Psoas muscle (tissue), 8 donors: ENCODE measurements at places on chromosomes 16 and 17. TPM values are rescaled to one million over a fixed set of nuclear protein-coding genes. Genes with fewer than 3 reads are reported as not detected.
A peak's percentile ranks its signal among the peaks of the same experiment; 100 is the strongest.

SNX20 gene
- 0.86 TPM for total RNA-seq

CCL16 gene
- not detected for total RNA-seq

ACSM2A gene
- not detected for total RNA-seq

- H3K27ac ChIP-seq, result no peak overlapping the region
- peaks cover 5% of the 10 kb centered on the region for H3K27me3 ChIP-seq
- H3K4me3 ChIP-seq, result no peak overlapping the region
- no peak for DNase-seq
Observed at GRCh38 chr17:79986411-79987186, 49.1 kb downstream of the TBC1D16 start.

DNA sequence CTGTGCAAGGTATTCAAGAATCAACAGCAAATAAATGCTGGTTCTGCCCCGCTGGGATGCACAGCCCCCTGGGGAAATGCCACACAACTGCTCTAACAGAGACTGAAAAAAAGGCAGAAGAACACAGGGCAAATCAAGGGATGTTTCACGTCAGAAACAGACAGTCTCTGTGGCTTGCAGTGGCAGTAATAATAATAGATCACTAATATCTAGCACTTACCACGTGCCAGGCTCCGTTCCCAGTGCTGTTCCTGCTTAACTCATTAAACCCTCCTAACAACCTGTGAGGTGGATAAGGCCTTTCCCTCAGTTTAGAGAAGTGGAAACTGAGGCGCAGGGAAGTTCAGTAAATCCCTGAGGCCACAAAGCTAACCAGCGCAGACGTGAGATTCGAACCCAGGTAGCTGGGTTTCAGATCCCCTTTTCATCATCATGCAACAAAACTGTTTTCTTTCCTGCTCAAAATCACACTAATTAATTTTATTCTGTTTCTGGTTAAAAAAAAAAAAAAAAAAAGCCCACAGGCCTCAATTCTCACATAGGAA is 36.7 kb downstream of the ARHGAP17 start:
- H3K4me1 ChIP-seq, result peaks cover 71% of the 10 kb centered on the region
- H3K4me3 ChIP-seq, result no peak overlapping the region
- no peaks in the 10 kb centered on the region for H3K27me3 ChIP-seq
- H3K36me3 ChIP-seq, result no peaks in the 10 kb centered on the region
- peak overlapping the region; percentile 87 for H3K27ac ChIP-seq

DNA sequence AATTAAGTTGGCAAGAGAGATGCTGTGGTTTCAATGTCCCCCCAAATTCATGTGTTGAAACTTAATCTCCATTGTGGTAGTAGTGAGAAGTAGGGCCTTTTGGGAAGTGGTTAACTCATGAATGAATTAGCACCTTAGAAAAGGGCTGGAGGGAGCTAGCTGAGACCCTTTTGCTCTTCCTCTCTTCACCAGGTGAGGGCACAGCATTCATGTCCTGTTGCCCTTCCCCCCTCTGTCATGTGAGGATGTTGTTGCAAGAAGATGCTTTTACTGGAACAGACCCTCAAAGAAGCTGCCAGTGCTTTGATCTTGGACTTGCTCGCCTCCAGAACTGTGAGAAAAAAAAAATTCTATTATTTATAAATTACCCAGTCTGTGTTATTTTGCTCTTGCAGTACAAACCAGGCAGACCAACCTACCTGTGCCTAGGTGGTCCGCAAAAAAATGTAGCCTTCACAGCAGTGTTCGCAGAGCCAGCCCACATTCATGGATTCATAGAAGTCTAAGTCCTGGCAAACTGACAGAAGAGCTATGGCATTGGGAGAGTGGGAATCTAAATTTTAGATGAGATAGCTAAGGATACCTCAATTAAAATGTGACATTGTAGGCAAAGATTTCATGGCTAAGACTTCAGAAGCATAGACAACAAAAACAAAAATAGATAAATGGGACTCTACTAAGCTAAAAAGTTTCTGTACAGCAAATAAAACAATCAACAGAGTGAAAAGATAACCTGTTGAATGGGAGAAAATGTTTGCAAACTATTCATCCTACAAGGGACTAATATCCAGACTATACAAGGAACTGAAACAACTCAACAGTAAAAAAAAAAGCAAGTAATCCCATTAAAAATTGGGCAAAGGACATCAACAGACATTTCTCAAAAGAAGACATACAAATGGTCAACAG is 32.0 kb upstream of the ABCA5 start:
- H3K4me3 ChIP-seq, result no peak overlapping the region
- no peak for DNase-seq
- no peak overlapping the region for H3K27ac ChIP-seq
- no peaks in the 10 kb centered on the region for H3K27me3 ChIP-seq
- peaks cover 6% of the 10 kb centered on the region for H3K4me1 ChIP-seq

GRCh38 chr17:50087246-50087911 is 7.8 kb upstream of the PDK2 start:
- H3K4me1 ChIP-seq, result no peaks in the 10 kb centered on the region
- H3K27me3 ChIP-seq, result no peaks in the 10 kb centered on the region
- DNase-seq, result peak; percentile 85
- H3K36me3 ChIP-seq, result peaks cover 48% of the 10 kb centered on the region
- H3K27ac ChIP-seq, result no peak overlapping the region
- no peak overlapping the region for H3K4me3 ChIP-seq

- H3K36me3 ChIP-seq, result no peaks in the 10 kb centered on the region
- H3K27ac ChIP-seq, result no peak overlapping the region
- no peak for DNase-seq
Observed at GRCh38 chr16:68698091-68698490, 39.0 kb upstream of the CDH1 start.
